ENCODE measurements at places on chromosomes 11 and 22. TPM values are rescaled to one million over a fixed set of nuclear protein-coding genes. Genes with fewer than 3 reads are reported as not detected.

GRCh38 chr11:100785148-100785983 is 98.3 kb downstream of the ARHGAP42 start:
- DNase-seq: peak; percentile 47
- no peaks in the 10 kb centered on the region for H3K36me3 ChIP-seq
- H3K27ac ChIP-seq: peak overlapping the region; percentile 75
- no peak overlapping the region for H3K4me3 ChIP-seq
- no peaks in the 10 kb centered on the region for H3K4me1 ChIP-seq
- no peaks in the 10 kb centered on the region for H3K27me3 ChIP-seq

The EIF3F gene
- 136 TPM for total RNA-seq

- no peak overlapping the region for H3K4me3 ChIP-seq
- H3K4me1 ChIP-seq: no peaks in the 10 kb centered on the region
- H3K36me3 ChIP-seq: no peaks in the 10 kb centered on the region
These were observed 217.1 kb upstream of the PLET1 start for GRCh38 chr11:112477581-112478317.

GRCh38 chr11:71433648-71434450 is 14.3 kb downstream of the DHCR7 start:
- no peaks in the 10 kb centered on the region for H3K36me3 ChIP-seq
- peak; percentile 84 for DNase-seq
- no peaks in the 10 kb centered on the region for H3K4me1 ChIP-seq
- peak overlapping the region; percentile 73 for H3K27ac ChIP-seq

GRCh38 chr22:44703255-44703870 is 1.4 kb downstream of the PRR5 start:
- DNase-seq: no peak
- H3K27me3 ChIP-seq: no peaks in the 10 kb centered on the region
- peaks cover 33% of the 10 kb centered on the region for H3K4me1 ChIP-seq
- H3K27ac ChIP-seq: no peak overlapping the region
- peak overlapping the region; percentile 83 for H3K4me3 ChIP-seq

The PGA5 gene
- 67.5 TPM for total RNA-seq

- H3K27me3 ChIP-seq: no peaks in the 10 kb centered on the region
- H3K4me1 ChIP-seq: peaks cover 15% of the 10 kb centered on the region
- DNase-seq: no peak
- H3K4me3 ChIP-seq: no peak overlapping the region
- no peak overlapping the region for H3K27ac ChIP-seq
These were observed 12.1 kb downstream of the GNB1L start for GRCh38 chr22:19842393-19843106.

The SLC22A8 gene
- not detected for total RNA-seq

- no peak overlapping the region for H3K27ac ChIP-seq
- H3K4me3 ChIP-seq: no peak overlapping the region
- no peaks in the 10 kb centered on the region for H3K27me3 ChIP-seq
These were observed 78.6 kb upstream of the B3GNT6 start for GRCh38 chr11:76955459-76956114.

- H3K27ac ChIP-seq: no peak overlapping the region
- no peaks in the 10 kb centered on the region for H3K36me3 ChIP-seq
- no peaks in the 10 kb centered on the region for H3K27me3 ChIP-seq
- no peak for DNase-seq
- no peak overlapping the region for H3K4me3 ChIP-seq
These were observed 12.4 kb upstream of the PRRG4 start for GRCh38 chr11:32817181-32817851.

GRCh38 chr11:125451400-125452124 is 44.5 kb downstream of the FEZ1 start:
- H3K36me3 ChIP-seq: no peaks in the 10 kb centered on the region
- H3K27ac ChIP-seq: peak overlapping the region; percentile 58
- H3K4me1 ChIP-seq: peaks cover 7% of the 10 kb centered on the region
- DNase-seq: peak; percentile 86
- H3K27me3 ChIP-seq: no peaks in the 10 kb centered on the region
- H3K4me3 ChIP-seq: no peak overlapping the region

DNA sequence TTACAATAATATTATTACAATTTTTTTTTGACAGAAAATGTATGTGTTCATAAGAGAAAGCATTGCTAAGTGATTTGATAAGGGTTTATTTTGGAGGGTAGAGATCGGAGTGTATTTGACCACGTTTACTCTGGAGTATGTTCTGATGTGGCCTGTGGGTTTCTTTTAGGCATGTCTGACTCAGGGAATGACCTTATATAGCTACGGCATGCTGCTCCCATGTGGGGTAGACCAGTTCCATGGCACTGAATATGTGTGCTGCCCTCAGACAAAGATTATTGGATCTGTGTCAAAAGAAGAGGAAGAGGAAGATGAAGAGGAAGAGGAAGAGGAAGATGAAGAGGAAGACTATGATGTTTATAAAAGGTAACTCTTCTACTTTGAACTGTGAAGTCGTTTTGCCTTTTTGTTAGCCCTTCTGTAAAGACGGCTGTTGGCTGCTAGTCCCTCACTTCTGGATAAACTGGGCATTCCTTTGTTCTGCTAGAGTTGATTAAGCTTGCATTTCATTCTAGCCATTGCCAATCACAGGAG is 38.1 kb upstream of the ST14 start:
- H3K36me3 ChIP-seq: peaks cover 45% of the 10 kb centered on the region
- H3K27ac ChIP-seq: peak overlapping the region; percentile 6
- H3K4me3 ChIP-seq: no peak overlapping the region
- H3K4me1 ChIP-seq: peaks cover 26% of the 10 kb centered on the region
- H3K27me3 ChIP-seq: no peaks in the 10 kb centered on the region
- DNase-seq: no peak

- H3K27ac ChIP-seq: no peak overlapping the region
- no peaks in the 10 kb centered on the region for H3K27me3 ChIP-seq
- no peaks in the 10 kb centered on the region for H3K36me3 ChIP-seq
- H3K4me3 ChIP-seq: no peak overlapping the region
- no peak for DNase-seq
- H3K4me1 ChIP-seq: peaks cover 3% of the 10 kb centered on the region
These were observed 18.0 kb downstream of the DHCR7 start for GRCh38 chr11:71430166-71430565.

The ACRV1 gene
- total RNA-seq: not detected

DNA sequence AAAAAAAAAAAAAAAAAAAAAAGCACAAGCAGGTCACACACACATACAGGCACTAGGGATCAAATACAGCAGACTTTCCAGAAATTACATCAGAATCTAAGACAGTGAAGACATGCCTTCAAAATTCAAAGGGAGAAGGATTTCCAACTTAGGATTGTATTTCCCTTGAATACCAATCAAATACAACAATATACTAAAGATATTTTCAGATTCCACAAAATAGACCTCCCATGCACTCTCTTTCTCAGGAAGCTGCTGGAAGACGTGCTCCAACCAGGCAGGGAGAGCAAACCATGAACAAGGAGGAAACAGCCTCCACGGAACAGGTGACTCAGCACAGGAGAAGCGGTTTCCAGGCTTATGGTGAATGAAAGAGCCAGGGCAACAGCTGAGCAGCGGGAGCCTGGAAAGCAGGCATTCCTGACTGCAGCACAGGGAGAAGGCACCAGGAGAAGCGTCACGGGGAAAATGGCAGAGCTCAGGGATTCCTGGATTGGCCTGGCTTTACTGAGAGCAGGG is 32.0 kb downstream of the TMEM184B start:
- no peak overlapping the region for H3K4me3 ChIP-seq
- H3K4me1 ChIP-seq: peaks cover 59% of the 10 kb centered on the region
- peaks cover 30% of the 10 kb centered on the region for H3K36me3 ChIP-seq
- DNase-seq: peak; percentile 86

The GRAP2 gene
- not detected for total RNA-seq

GRCh38 chr11:120091121-120091520 is 46.8 kb downstream of the TRIM29 start:
- H3K4me1 ChIP-seq: no peaks in the 10 kb centered on the region
- H3K27ac ChIP-seq: no peak overlapping the region
- H3K36me3 ChIP-seq: no peaks in the 10 kb centered on the region
- H3K27me3 ChIP-seq: no peaks in the 10 kb centered on the region
- DNase-seq: no peak

- no peak for DNase-seq
- peaks cover 4% of the 10 kb centered on the region for H3K36me3 ChIP-seq
- no peaks in the 10 kb centered on the region for H3K4me1 ChIP-seq
- H3K4me3 ChIP-seq: no peak overlapping the region
- no peak overlapping the region for H3K27ac ChIP-seq
- no peaks in the 10 kb centered on the region for H3K27me3 ChIP-seq
These were observed 8.5 kb downstream of the MAP4K2 start for GRCh38 chr11:64794526-64794925.

- no peak overlapping the region for H3K4me3 ChIP-seq
- DNase-seq: no peak
- H3K4me1 ChIP-seq: no peaks in the 10 kb centered on the region
- no peak overlapping the region for H3K27ac ChIP-seq
- no peaks in the 10 kb centered on the region for H3K36me3 ChIP-seq
These were observed 330.9 kb downstream of the CNTN5 start for GRCh38 chr11:99351624-99352023.

The LARGE2 gene
- total RNA-seq: 4.2 TPM

The KCNJ1 gene
- not detected for total RNA-seq

GRCh38 chr11:117931971-117932370 is 2.8 kb upstream of the TMPRSS13 start:
- no peak overlapping the region for H3K4me3 ChIP-seq
- peaks cover 15% of the 10 kb centered on the region for H3K27me3 ChIP-seq
- DNase-seq: peak; percentile 49
- H3K36me3 ChIP-seq: no peaks in the 10 kb centered on the region
- peaks cover 3% of the 10 kb centered on the region for H3K4me1 ChIP-seq
- H3K27ac ChIP-seq: no peak overlapping the region

DNA sequence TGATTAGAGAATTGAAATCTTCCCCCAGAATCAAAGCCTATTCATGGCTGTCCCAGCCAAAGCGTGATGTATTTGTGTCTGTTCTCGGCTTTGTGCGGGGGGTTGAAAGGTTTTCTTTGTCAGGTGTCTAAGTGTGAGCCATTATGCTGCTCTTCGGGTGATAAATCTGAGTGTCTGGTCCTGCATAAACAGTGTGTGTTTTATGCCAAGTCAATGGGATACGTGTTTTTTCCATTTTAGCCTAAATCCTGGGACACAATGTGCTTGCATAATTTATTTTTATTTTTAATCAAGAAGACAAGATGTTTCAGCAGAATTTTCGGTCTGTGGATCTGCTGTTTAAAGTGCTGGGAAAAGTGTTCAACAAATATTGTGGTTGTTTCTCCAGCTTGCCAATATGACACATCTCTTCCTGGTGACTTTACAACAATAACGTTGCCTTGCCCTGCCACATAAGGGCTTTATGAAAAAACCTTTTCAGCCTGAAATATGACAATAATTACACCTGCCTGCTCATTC is 267.8 kb downstream of the TBC1D22A start:
- H3K36me3 ChIP-seq: no peaks in the 10 kb centered on the region
- H3K4me1 ChIP-seq: peaks cover 23% of the 10 kb centered on the region
- H3K27me3 ChIP-seq: no peaks in the 10 kb centered on the region
- no peak overlapping the region for H3K4me3 ChIP-seq
- no peak for DNase-seq

The MMP10 gene
- total RNA-seq: not detected

DNA sequence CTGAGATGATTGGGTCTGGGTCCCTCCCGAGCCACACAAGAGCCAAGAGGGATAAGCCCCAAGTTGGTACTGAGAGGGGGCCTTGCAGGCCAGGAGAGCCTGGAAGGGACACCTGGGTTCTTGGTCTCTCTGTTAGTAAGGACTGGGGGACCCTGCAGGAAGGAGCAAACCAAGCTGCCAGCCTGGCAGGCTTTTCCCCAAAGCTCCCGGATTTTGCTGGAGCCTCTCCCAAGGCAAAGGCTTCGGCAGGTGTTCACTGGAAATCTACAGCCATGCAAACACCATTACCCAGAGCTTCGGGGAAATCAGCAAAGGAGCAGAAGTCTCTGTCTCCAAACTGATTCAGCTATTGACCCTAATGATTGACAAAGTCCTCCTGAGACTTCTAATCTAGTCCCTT is 527.9 kb downstream of the BUD13 start:
- no peaks in the 10 kb centered on the region for H3K27me3 ChIP-seq
- no peak for DNase-seq
- H3K4me3 ChIP-seq: no peak overlapping the region
- peaks cover 5% of the 10 kb centered on the region for H3K4me1 ChIP-seq
- H3K27ac ChIP-seq: no peak overlapping the region

DNA sequence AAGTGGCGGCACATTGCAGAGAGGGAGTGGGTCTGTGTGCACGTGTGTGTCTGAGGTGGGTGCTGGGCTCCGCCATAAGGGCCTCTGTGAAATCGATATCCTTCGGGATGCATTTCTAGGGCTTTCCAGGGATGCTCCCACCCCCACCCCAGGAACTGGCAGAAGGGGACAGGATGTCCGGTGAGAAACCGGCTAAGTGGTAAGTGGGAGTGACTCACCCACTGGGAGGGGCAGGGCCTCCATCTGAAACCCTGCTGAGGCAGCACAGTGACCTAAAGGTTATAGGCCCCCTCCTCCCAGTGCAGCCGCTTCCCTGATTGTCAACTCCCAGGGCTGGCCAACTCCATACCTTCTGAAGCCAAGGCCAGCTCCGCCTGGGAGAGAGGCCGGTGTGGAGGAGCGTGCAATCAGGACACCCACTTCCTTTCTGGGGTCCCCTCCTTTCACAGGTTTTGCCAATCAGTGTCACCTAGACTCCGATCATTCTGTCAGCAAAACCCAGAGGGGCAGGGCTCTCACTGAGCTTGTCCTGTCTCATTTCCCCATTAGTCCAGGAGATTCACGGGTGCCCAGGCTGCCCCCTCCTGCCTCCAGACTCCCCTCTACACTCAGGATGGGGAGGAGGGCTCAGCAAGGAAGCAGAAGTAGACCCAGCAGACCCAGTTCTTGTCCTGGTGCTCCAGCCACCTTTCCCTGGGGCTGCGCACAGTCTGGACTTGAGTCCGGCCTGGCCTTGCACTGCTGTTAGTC is 44.5 kb downstream of the NECTIN1 start:
- H3K36me3 ChIP-seq: no peaks in the 10 kb centered on the region
- no peak overlapping the region for H3K4me3 ChIP-seq
- H3K27ac ChIP-seq: no peak overlapping the region
- H3K27me3 ChIP-seq: no peaks in the 10 kb centered on the region
- DNase-seq: peak; percentile 81
- peaks cover 26% of the 10 kb centered on the region for H3K4me1 ChIP-seq

The DDI1 gene
- not detected for total RNA-seq

DNA sequence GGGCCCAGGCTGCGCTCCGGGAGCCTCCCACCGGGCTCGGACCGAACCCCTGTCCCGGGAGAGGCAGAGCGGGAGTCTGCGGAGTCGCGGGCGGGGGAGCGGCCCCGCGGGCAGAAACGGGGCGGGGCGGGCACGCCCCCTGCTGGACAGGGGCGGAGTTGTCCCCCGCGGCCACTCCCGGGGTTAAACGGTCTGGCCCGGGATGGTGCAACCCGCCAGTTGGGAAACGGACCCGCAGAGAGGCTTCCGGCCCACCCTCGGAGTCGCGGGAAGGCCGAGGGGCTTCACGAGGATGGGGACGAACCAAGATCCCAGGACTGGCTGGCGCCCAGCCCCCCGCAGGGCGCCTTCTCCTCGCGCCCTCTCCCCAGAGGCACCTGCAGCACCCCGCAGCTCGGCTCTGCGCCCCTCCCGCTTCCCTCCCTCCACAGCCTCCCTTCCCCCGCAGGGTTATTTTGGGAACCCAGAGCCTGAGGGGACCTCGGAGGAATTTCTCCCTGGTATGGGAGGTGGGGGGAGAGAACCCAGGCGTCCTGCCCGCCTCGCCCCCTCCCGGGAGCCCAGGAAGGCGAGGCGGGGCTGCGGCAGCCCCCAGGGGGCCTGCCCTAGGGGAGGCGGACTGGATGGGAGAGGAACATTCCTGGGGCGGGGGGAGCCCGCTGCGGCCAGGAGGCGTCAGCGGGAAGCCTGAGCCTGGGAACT is 902 bp downstream of the RASGRP2 start:
- H3K27ac ChIP-seq: peak overlapping the region; percentile 92
- DNase-seq: peak; percentile 79
- peaks cover 17% of the 10 kb centered on the region for H3K36me3 ChIP-seq

GRCh38 chr11:37811349-37811748 is 1213.3 kb upstream of the RAG2 start:
- H3K36me3 ChIP-seq: no peaks in the 10 kb centered on the region
- no peaks in the 10 kb centered on the region for H3K4me1 ChIP-seq
- H3K4me3 ChIP-seq: no peak overlapping the region
- no peaks in the 10 kb centered on the region for H3K27me3 ChIP-seq
- no peak overlapping the region for H3K27ac ChIP-seq
- no peak for DNase-seq
